ENCODE measurements at places on chromosomes 3 and 15. TPM values are rescaled to one million over a fixed set of nuclear protein-coding genes. Genes with fewer than 3 reads are reported as not detected.

HRG gene
- total RNA-seq = not detected

- DNase-seq = peak; percentile 84
These were observed 47.0 kb downstream of the ZNF609 start for GRCh38 chr15:64507293-64507802.

DNA sequence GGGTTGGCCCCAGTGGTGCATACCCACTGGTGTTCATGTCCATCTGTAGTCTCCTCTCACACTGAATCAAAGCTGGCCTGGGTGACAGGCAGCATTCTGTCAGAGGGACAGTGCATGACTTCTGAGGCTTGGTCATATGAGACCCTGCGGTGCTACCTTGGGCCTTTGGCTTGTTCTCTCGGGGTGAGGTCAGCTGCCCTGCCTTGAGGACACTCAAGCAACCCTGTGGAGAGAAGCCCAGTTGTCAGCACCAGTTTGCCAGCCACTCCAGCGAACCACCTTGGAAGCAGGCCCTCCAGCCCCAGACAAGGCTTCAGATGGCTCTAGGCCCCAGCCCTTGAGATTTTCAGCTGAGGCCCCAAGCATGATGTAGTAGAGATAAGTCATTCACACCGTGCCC is 16.9 kb upstream of the RAB7A start:
- no peak for DNase-seq

GRCh38 chr15:26572602-26573350 is 200.1 kb downstream of the GABRB3 start:
- DNase-seq = no peak

GRCh38 chr15:33191591-33191990 is 2.9 kb downstream of the FMN1 start:
- no peak for DNase-seq

FSD2 gene
- not detected for total RNA-seq

DNA sequence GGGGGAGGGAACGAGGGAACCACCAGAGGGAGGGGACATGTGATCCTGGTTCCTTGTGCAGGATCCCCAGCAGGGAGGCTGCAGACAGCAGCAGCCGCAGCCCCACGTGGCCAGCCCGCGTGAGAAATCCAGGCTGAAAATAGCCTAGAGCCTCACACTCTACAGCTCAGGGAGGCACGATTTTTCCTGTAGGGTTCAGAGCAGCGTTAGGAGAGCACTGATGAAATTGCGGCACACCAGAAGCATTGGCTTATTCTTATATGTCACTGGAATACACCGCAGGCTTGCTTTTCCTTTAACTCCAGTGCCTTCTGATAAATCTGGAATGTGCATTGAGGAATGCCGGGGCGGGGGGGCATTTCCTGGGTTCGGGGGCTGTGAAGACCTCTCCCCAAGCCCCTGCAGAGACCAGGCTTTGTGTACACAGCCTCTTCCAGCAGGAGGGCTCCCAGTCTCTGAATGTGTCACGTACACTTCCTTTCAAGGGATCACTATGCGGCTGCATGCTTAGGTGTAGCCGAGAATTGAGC is 193.0 kb downstream of the ATP10A start:
- DNase-seq = no peak

GOLGA6L25 gene
- not detected for total RNA-seq

IDH3A gene
- total RNA-seq = 19.6 TPM

DNA sequence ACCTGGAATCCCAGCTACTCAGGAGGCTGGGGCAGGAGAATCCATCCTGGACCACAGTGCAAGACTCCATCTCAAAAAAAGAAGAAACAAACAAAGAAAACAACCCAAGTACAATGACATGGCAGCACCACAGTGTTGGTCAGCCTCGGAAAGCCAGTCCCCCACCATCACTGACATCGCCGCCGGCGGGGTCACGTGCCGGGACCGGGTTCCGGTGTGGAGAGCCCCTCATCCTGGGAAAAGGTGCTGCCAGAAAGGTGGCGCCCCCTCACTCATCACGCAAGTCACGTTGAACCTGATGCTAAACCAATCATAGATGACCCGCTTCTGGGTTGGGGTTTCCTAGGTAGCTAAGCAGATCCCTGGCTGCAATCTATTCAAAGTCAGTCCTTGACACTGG is 17.8 kb downstream of the QRICH1 start:
- no peak for DNase-seq

DNA sequence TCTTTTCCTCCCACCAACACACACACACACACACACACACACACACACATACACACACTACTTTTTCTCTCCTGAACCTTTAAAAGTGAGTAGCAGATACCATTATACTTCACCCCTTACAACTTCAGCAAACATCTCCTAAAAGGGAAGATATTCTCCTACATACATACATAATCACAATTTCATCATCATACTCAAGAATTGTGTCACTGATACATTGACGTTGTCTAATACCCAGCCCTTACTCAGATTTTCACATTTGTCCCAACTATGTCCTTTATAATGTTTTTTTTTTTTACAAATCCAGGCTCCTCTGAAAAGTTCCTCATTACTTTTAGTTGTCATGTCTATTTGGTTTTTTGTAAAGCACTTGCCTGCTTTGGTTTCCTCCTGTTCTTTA is 18.5 kb downstream of the ABHD6 start:
- DNase-seq = no peak

DNA sequence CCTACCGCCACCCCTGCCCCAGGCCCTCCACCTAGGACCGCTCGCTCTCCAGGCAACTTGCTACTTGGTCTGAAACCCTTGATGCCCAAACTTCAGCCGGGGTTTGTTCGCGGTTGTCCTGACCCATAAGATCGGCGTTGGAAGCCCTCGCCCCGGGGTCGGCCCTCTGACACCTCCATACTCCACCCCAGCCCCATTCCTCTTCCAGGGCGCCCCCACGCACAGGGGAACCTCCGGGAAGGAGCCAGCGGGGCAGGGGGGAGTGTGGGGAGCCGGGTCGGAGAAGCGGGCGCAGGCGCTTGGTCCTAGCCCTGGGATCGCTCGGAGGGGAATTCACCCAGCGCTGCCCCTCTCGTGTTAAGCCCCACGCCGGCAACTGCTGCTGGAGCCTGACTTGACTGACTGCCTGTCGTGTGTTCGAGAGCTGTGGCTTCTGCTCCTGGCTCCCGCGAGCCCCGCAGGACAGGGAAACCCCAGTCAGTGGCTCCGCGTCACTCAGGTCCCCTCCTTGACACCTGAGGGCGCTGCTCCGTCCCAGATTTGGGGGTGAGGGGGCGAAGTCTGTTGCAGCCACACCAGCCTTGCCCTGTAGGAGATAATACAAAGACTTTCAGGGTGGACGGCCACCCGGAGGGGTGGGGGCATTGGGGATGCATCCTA is 675 bp downstream of the RYR3 start:
- peak; percentile 4 for DNase-seq
